Inflammatory macrophage (primary cell): ENCODE measurements at places on chromosomes 13 and 19.
A peak's percentile ranks its signal among the peaks of the same experiment; 100 is the strongest.

GRCh38 chr13:88235441-88235840 lies 564.3 kb downstream of the SLITRK5 start:
- no peak for DNase-seq

GRCh38 chr13:75486146-75487062 lies 4.4 kb upstream of the TBC1D4 start:
- no peak for DNase-seq

DNA sequence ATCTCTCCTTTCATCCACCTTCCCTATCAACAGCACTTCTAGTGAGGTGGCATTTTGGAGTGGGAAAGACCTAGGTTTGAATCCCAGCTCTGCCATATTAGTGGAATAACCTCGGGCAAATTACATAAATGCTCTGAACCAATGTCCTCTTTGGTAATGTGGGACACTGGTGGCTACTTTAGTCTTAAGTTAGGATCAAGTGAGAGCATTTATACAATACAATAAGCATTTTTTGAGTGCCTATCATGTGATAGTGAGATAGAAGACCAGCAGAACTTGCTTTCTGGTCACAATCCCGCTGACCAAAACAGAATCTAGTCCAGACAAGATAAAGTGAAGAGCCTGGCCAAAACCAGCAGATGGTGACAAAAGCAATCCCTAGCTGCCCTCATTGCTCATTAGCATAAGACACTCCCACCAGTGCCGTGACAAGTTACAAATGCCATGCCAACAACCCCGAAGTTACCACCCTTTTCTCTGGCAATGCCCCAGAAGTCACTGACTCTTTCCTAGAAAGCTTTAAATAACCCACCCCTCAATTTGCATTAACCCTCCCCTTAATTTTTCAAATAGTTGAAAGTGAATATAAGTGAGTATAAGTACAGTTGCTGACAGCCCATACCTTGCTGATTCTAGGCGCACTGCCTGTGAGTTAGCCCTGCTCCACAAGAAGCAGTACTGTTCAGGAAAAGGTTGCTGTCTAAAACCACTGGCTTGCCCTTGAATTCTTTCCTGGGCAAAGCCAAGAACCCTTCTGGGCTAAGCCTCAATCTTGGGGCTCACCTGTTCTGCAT lies 28.9 kb upstream of the KPNA3 start:
- peak; percentile 32 for DNase-seq

- DNase-seq: no peak
Measured at GRCh38 chr13:21747456-21747855, 76.6 kb downstream of the FGF9 start.

DNA sequence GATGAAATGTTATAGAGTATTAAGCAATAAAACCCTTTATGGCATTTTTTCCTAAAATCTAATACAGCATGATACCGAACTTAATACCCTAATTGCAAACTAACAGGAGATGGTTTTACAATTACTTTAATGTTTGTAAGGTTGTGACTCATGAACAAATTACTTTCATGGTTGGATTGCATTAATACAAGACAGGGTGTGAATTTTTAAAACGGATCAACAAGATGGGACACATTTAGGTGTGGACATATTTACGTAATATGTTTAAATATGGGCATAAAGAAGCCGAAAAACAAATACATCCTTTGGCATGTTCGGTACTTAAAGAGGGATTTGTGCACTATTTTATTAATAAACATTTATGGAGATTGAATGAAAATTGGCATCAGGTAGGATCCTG lies 168.3 kb upstream of the SPRY2 start:
- no peak for DNase-seq

- DNase-seq: no peak
Measured at GRCh38 chr13:98564204-98564603, 12.7 kb downstream of the STK24 start.

GRCh38 chr13:110562036-110562597 lies 595 bp upstream of the RAB20 start:
- DNase-seq: peak; percentile 56

GRCh38 chr13:28819735-28820098 lies 422 bp upstream of the MTUS2 start:
- DNase-seq: peak; percentile 60

DNA sequence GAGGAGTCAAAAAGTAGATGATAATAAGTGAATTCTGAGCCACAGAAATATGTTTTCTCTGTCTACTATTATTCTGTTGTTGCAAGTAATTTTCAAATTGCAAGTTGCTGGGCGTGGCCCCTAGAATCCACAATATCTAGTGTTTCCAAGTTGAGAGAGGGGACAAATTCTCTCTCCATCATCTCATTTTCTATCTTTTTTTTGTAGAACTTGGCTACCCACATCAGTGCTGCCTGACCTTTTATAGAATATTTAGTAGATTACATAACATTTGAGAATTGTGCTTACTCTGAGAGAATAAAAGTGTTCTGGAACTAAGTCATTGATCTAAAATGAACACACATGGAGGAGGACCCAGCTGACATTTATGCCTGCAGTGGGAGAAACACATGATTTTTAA lies 110.9 kb upstream of the CSNK1A1L start:
- no peak for DNase-seq
